ENCODE measurements at places on chromosomes 6 and 20. TPM values are rescaled to one million over a fixed set of nuclear protein-coding genes. Genes with fewer than 3 reads are reported as not detected.

GRCh38 chr6:38955861-38956260 is 92.7 kb upstream of the GLP1R start:
- DNase-seq = no peak

Gene MED23
- 8.0 TPM for total RNA-seq

GRCh38 chr6:143822584-143823024 is 20.5 kb upstream of the LTV1 start:
- DNase-seq = no peak

GRCh38 chr20:41135187-41135887 is 2.0 kb upstream of the PLCG1 start:
- peak; percentile 23 for DNase-seq

GRCh38 chr20:51536116-51537069 is 6.1 kb downstream of the NFATC2 start:
- no peak for DNase-seq

DNA sequence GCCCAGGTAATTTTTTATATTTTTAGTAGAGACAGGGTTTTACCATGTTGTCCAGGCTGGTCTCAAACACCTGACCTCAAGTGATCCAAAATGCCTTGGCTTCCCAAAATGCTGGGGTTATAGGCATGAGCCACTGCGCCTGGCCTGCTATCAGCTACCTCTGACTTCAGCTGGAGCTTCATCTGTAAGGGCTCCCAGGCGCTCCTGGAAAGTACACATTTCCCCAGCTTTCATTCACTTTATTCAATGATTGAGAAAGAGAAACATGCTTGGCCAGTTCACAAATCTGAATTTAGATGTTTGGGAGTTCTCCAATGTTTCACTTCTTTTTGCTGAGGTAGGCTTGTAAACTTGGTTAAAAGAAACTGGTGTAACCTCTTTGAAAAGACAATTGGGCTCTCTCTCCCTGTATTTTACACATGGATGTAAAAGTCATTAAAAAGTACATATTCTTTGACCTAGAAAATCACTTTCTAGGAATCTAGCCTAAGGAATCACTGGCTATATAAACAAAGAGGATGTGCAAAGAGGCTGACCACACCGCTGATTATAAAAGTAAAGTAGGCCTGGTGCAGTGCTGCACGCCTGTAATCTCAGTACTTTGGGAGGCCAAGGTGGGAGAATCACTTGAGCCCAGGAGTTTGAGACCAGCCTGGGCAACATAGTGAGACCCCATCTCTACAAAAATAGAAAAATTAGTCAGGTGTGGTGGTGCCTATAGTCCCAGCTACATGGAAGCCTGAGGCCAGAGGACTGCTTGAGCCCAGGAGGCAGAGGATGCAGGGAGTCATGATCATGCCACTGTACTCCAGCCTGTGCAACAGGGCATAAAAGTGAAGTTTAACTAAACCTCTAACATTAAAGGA is 128.9 kb downstream of the BACH2 start:
- no peak for DNase-seq

Gene TMEM74B
- not detected for total RNA-seq

- DNase-seq = no peak
Observed at GRCh38 chr6:15343490-15344191, 97.8 kb downstream of the JARID2 start.

DNA sequence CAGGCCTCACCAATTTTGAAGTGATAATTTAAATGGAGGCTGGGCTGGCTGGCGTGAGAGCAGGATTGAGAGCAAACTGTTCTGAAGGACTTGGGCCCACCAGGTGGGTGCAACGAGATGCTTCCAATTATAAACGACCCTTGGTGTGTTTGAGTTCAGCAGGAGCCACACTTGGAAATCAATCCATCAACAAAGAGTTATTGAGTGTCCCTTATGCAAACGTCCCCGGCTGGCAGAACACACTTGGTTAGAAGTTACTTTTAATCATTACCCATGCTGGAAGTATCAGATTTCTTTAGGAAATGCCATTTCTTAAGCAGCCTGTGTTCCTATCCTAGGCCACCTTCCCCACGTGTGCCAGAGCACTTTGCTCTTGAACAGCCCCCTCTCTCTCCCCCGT is 37.8 kb upstream of the ZNF831 start:
- DNase-seq = no peak

DNA sequence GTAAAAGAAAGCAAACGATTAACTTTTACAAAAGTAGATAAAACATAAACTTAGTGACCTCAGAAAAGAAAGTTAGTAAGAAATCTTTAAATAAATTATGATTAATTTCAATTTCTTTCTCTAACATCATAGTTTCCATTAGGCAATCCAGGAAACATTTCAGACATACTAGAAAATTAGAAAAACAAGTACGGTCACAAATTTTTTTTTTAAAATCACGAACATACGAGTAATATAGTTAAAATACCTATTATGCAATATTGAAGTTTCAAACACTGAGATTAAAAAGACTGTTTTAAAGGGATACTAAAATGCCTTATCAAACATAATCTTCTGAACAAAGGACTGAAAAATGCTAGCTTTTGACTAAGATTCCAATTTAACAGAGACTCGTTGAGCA is 26.2 kb downstream of the NOL7 start:
- DNase-seq = no peak

GRCh38 chr6:147507162-147508041 is 1.1 kb upstream of the SAMD5 start:
- no peak for DNase-seq

Gene HLA-DQB1
- not detected for total RNA-seq

Gene RHAG
- total RNA-seq = not detected

Gene HTR1E
- not detected for total RNA-seq

Gene NKX2-2
- total RNA-seq = 0.56 TPM

DNA sequence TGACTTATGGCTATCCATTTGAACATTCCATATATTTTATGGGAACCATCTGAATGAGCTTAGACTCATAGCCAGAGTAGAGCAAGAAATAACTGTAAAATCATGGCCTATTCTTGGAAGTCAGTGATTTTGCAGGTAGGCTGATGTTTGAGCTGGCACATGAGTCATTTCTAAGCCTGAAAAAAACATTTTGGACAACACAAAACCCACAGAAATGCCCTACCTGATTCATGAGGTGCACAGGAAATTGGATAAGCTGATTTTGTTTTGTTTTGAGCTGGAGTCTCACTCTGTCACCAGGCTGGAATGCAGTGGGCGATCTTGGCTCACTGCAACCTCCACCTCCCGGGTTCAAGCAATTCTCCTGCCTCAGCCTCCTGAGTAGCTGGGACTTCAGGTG is 443.0 kb downstream of the PKHD1 start:
- DNase-seq = no peak

GRCh38 chr6:1832358-1832757 is 222.6 kb downstream of the FOXC1 start:
- no peak for DNase-seq

Data from H4 (cell line).